ENCODE measurements at places on chromosomes 5 and 9. TPM values are rescaled to one million over a fixed set of nuclear protein-coding genes. Genes with fewer than 3 reads are reported as not detected.

DNA sequence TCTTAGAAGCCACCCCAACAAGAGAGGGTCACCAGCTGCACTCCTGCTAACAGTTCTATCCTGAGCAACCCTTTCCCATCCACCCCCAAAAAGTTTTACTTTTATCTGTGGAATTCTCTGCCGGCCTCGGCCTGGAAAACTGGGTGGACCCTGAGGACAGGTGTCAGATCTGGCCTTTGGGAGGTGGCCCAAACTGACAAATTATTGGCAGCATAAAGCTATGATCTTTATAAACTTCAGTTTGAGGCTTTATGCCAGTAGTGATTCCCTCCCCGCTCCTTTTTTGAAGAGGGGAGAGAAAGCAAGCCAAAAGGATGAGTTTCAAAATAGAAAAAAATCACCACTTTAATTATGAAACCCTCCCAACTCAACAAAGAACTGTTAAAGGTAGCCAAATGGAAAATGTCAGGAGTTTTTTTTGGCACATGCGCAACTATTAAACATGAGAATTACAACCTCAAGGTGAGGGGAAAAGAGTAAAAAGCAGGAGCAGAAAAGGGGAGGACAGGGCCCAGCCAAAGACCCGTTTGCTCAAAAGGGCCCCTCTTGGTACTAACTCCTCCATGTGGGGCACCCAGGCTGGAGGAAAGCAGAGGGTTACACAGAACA is 49.4 kb downstream of the FBXW11 start:
- no peak for DNase-seq

DNA sequence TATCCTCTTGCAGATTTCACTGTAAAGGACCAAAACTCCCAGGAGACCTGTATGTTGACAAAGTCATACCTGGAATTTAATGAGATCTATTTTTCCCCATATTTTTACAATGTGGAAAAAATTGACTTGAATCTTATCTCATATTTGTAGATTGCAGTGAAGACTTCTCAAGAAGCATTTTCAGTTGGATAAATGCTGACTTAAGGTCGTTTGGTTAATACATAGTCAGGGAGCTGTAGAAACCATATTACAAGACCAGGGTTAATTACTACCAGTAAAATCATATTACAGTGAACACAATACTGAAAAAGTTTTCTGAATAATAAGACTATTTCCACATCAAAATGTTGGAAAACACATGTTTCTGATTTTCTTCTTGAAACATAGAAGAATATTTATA is 119.8 kb downstream of the ATG10 start:
- no peak for DNase-seq

DNA sequence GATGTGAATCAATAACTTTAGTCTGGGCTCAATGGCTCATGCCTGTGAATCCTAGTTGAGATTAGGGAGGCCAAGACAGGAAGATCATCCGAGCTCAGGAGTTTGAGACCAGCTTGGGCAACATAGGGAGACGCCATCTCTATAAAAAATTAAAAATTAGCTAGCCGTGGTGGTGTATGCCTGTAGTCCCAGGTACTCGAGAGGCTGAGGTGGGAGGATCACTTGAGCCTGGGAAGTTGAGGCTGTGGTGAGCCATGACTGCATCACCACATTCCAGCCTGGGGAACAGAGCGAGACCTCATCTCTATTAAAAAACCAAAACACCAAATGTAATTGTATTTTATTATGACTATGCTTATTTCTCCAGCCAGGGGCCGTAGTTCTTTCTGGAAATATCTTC is 69.6 kb upstream of the NR5A1 start:
- no peak for DNase-seq

Gene FBXO38
- 52.2 TPM for total RNA-seq

DNA sequence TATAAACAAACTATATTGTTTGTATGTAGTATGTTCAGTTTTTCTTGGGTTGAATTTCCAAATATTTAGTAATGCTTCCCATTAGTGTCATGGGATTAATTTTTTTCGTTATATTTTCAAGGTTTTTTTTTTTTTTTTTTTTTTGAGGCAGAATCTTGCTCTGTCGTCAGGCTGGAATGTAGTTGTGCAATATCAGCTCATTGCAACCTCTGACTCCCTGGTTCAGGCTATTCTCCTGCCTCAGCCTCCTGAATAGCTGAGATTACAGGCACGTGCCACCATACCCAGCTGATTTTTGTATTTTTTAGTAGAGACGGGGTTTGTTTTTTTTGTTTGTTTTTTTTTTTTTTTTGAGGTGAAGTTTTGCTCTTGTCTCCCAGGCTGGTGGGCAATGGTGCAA is 10.6 kb downstream of the DDX46 start:
- DNase-seq, result no peak

- no peak for DNase-seq
Observed at GRCh38 chr5:158224253-158224652, 365.3 kb upstream of the CLINT1 start.

- no peak for DNase-seq
Observed at GRCh38 chr5:123283031-123283430, 140.2 kb downstream of the CEP120 start.

DNA sequence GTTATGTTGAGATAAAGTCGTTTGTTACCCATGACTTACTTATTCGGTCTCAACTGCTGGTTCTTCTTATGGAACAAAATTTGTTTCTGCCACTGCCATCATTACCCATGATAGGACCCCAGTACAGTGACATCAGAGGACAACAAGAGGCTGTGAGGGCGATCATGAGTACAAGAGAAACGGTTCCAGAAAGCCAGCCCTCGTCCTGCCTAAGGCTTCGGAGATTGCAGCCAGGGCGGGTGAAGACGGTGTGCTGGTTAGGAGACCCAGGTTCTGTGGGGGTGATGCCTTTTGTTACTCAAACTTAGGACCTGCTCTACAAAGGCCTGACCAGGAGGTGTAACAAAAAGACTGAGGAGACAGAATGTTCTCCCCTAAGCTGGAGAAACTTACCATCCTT is 10.9 kb downstream of the FYB1 start:
- no peak for DNase-seq

GRCh38 chr5:100623719-100624118 is 88.5 kb downstream of the FAM174A start:
- no peak for DNase-seq

DNA sequence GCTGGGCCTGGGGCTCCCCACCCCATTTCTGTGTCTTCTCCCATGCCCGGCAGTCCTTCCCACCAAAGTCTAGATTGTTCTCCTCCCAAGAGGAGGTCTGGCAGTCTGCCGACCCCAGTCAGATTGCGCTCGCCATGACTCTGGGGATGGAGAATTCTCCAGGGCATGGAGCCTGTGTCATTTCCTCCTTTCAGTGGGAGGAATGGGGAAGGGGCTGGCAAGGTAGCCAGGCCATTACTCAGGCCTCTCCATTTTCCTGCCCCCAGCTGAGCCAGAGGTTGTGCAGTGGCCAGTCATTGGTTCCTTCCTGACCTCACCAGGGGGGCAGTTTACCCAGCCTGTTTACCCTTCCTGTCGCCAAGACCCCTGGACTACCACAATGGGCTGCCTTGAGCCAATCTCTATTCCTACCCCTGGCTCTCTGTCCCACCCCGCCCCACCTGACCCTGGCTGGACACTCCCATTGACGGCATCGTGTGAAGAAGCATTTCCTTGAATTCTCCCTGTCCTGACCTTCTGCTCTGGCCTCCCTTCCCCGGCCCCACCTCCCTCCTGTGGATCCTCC is 628 bp downstream of the SYNPO start:
- DNase-seq, result no peak

Gene PPP2R2B
- total RNA-seq, result 1.2 TPM

GRCh38 chr5:93497096-93497495 is 83.9 kb downstream of the NR2F1-AS1 start:
- no peak for DNase-seq

DNA sequence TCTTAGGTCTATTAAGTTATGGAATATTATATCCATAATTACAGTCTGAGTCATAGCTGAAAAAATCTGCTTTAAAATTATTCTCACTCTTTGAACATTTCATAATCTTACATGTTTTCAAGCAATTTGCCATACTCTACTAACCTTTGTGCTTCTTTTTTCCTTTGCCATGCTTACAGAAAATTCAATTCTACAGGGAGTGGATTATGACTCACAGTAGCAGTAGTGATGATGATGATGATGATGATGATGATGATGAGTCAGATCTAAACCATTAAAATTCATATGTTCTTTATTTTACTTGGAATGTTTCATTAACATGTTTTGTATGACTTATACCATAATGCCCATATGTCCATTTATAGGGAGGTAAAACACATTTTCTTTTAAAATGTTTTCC is 207.1 kb downstream of the VPS13A start:
- DNase-seq, result no peak
